ENCODE measurements at places on chromosomes 1 and 21.

- DNase-seq: no peak
Observed at GRCh38 chr1:66752671-66753371, 562 bp downstream of the DYNLT5 start.

DNA sequence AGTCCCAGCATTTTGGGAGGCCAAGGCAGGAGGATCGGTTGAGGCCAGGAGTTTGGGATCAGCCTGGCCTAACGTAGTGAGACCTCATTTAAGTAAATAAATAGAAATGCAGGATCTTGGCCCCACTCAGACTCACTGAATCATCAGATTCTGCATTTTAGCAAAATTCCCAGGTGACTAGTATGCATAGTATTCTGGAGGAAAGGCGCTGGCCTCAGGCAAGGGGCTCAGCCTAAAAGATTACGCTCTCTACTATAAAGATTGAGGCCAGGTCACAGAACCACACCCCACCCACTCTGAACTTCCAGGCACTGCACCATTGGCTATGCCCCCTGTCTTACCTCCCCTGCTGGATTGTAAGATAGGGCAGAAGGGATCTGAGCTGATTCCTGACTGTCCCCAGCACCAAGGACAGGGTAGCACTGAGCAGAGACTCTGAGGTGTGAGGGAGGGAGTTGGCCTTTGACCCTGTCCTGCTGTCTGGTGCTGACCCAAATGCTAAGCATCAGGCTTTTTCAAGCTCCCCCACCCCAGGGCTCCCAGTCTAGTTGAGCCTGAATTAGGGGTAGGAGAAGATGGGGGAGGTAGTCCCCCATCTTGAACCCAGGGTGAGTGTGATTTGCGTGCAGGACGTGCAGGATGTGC lies 2.7 kb downstream of the FOXE3 start:
- DNase-seq: peak; percentile 18

DNA sequence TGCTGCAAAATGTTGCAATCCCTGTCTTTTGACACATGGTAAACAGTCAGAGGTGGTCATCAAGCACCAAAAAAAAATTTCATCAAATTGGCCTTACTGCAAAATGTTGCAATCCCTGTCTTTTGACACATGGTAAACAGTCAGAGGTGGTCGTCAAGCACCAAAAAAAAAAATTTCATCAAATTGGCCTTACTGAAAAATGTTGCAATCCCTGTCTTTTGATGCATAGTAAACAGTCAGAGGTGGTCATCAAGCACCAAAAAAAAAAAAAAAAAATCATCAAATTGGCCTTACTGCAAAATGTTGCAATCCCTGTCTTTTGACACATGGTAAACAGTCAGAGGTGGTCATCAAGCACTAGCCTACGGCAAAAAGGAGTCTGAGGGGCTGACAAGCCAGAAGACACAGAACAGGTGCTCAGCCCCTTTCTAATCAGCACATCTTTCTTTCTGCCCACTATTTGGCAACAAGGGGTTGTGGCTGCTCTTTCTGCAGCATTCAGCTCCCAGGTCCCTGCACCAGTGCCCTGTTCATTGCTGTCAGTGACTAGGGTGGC lies 223.8 kb downstream of the KCNH1 start:
- no peak for DNase-seq

DNA sequence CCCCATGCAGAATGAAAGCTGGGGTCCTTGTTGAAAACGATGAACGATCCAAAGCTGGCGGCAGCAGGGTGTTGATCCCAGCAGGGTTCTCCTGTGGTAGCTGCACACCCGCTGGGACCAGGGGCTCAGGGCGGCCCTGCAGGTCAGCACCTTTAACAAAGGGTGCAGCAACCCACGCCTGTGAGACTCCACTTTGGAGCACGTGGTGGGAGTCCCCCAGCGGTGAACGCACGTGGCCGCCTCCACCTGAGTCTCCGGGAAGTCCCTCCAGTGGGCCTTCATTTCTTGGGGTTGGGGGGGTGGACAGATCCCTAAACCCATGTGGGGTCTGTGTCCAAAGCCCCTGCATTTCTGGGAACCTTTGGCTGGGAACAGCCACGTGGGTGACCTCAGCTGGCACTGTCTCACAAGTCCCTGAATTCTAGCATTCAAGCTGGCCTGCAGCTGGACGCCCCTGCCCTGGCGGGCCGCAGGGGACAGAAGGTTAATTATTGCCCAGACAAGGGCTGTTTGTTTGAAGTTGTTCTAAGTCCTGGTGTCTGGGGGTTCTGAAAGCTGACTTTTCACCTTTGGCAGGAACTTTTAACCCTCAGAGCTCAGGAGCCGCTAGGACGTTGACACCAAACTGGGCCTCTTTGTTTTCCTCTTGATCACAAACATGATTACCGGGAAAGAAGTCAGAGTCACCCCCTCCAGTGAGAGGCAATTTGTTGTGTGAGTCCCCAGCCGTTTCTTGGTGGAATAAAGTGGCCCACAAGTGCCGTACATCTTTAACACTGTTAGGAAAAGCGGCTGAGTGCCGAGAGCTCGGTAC lies 64.5 kb downstream of the COL18A1 start:
- no peak for DNase-seq

DNA sequence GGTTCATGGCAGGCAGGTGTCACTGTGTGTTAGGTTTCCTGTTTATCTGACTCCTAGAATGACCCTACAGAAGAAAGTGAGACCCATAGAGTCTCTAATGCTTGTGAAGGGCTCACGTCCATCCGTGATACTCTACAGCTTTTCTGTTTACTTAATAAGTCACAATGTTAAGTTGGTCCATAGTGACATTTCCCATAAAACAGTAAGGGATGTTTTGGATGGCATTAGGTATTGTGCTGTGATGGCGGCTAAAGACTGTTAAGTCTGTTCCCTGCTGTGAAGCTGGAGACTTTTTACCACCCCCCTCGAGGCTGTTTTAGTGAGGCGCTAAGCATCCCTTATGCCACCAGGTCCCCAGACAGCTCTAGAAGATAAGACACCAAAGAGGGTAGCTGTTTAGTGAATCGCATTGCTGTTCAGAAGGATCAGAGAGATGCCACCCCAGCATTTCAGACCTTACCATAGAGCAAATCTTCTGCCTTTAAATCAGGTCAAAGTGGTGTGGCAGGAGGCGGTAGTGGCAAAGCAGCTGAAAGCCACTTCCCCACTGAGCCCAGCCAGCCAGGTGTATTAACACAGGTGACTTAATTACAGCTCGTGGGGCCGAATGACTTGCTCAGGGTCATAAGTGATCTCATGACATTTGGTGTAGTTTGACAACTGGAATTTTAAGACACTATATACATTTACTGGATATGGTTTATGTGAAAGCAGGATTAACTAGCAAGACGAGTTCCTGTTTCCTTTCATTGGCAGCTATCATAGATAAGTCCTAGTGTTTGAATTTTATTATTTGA lies 25.0 kb downstream of the SLC37A1 start:
- DNase-seq: no peak

GRCh38 chr1:82153272-82153629 lies 352.5 kb downstream of the ADGRL2 start:
- peak; percentile 22 for DNase-seq

DNA sequence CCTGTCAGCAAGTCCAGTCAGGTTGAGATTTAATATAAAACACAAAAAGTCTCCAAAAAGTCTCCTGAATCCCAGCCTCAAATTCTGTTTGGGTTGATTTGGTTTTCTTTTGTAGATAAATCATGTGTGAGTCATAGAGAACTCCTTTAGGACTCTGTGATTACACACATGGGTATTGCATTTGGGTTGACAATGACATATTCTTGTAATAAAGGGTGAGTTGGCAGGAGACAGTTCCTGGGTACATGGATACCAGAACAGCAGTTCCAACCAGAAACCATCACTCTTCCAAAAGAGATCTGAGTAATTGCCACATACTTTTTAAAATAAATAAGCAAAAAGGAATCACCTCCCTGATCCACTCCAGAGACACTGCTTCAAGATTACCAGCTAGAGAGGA lies 8.9 kb downstream of the CR2 start:
- DNase-seq: peak; percentile 5

DNA sequence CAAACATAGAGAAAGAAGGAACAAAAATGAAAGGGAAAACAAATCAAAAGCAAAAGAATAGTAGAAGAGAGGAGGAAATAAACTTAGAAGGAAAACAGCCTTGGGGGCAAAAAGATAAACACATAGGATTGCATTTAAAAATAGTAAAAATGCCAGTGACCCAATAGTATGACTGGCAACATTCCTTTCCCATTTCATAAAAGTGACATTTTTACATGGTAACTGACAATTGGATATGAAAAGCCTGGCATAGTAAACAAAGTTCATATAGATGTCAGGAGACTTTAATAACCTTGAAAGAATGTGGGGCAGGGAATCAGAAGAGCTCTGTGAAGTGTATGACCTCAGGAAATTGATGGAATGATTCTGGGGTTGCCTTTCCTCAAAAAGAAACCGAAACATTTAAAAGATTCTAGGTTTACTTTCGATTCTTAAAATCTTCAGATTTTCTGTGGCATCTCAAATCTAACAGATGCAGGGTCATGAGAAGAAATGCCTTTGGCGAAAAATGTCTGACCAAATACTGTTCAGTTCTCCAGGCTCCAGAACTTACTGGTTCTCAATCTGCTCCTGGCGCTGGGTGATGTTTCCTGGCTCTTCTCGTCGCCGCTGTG lies 33.7 kb downstream of the SPTA1 start:
- no peak for DNase-seq
